GM12865 (cell line): ENCODE measurements at places on chromosomes 7 and 10.

- DNase-seq, result no peak
Observed at GRCh38 chr7:151038951-151039849, 9.1 kb upstream of the ASIC3 start.

DNA sequence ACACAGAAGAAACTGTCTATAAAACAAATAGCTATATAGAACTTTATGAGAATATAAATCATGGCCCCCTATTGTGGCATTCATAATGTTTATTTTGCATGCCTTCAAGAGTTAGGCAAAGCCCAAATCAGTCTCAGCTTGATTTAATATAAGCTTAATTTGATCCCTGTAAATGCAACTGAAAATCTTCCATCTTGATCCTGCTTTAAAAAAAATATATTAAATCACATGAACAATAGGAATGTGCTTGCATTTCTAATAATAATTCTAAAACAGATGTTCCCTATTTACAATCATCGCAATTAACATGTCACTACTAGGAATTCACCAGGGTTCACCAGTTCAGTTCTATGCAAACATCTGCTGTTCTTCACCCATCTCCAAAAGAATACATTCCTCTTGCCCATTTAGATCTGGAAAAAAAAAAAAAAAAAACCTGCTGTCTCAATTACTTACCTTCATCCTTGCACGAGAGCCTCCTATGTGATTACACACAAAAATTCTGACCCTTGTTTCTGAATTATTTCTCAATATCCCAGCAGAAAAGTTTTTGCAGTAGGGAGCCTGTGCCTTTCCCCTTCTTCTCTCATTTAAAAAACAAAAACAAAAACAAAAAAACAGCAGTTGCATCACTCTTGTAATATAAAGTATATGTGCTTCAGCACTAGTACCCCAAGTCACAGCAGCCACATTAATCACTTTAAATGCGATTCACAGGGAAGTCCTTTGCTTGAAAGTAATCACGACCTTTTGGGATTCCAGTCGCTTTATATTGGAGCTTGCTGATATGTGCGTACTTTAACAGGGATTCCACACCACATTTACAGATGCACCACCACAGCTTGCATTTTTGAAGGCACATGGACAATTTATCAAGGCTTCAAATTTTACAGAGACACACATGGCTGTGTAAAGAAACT, 194.8 kb upstream of the KMT2E start:
- no peak for DNase-seq

DNA sequence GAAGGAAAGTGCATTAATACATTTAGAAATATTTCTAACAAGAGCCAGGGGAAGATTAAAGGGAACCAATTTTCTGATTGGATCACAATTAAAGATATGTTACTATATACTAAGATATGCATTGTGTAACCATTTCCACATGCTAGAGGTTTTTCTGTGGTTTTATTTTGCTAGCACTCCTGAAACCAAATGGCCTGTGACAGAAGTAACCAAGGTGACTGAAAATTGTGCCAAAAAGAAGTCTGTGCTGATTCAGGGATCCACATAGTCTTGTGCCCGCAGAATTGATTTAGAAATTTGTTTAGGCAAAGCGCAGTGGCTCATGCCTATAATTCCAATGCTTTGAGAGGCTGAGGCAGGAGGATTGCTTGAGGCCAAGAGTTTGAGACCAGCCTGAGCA, 1.8 kb downstream of the CC2D2B start:
- DNase-seq, result peak; percentile 13

GRCh38 chr7:36944838-36945237, 220.5 kb upstream of the AOAH start:
- DNase-seq, result no peak

DNA sequence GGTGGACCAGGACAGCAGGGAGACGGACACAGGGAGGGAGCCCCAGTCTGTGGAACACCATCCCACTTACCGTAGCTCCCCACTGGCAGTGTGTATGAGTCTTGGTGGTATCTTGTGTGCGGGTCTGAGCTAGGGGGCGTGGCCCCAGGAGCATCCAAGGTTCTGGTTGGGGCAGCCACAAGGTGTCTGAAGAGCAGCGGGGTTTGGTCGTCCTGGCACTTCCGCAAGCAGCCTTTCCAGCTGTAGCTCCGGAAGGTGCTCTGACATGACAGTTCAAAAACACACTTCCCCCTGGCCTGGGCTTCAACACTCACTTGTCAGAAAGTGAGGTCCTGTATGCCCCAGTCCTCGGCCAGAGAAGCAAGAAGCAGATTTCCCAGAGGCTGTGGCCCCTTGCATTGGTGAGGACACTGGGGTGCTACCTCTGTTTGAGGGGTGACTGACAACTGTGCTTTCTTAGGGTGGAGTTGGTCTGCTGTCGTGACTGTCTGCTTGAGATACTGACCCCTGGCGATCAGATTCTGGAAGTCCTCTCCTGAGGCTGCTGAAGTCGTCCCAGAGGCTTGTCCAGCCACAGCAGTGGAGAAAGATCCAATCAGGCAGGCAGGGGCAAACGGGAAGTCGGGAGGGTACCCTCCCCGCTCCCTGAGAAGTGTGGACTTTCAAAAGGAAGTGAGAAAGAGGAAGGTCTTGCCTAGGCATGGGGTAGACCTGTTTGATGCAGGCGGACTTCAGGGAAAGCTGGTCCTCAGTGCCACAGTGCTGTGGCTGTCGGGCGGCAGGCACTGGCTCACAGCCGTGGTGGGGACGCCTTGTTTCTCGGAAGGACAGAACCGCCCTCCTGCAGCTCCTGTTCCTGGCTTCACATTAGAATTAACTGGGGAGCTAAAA, 51.4 kb upstream of the PFKFB3 start:
- DNase-seq, result peak; percentile 84

DNA sequence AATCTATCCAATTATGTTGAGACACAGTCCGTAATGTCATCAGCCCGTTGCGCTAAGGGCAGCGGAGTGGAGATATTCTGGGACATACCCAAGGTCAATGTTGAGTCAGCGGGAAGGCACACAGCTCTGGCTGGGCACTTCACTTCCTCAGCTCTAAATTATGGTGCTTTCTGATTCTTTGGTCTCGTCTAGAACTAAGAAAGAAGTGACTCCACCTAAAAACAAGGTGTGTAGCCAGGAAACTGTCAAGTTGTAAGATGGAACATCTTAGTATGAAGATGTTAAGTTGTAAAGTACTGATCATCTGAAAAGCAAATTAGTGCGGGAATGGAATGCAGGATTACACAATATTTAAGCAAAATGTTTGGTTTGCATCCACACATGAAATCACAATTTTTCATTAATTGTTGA, 43.1 kb downstream of the BAIAP2L1 start:
- DNase-seq, result no peak

GRCh38 chr10:28125701-28126100, 126.8 kb upstream of the ODAD2 start:
- no peak for DNase-seq

DNA sequence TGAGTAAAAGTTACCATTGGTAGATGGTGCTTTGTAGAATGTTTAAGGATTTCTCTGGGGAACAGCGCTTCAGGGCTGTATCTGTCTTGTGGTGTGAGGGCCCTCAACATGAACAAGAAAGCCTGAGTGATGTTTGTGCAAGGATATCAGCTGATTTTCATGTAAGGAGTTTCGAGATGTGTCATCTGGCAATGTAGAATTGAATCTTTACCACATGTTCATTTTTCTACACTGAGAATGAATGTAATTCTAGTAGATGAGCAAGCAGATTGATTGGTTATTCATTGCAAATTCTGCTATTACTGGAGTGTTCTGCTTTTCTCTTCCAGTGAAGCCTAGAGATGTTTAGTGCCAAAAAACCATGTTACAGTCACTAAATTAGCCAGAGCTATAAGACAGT, 87.7 kb downstream of the ST7 start:
- peak; percentile 61 for DNase-seq

DNA sequence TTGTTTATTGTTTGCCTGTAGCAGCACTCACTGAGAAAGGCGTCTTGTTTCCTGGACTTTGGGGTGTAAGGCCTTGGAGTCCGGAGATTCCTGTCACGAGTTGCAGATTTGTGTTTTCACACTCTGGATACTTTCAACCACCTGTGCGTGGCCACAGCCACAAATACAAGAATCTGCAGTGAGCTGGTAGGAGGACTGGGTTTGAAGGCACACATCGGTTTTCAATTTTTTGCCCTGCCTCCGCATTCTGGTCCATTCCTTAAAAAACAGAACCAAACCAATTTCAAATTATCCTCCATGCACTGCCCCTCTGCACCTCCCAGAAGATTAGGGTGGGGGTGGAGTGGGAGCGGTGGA, 619 bp downstream of the EXOC4 start:
- DNase-seq, result peak; percentile 36

- DNase-seq, result peak; percentile 55
Observed at GRCh38 chr7:105876091-105876963, at the start of gene ATXN7L1. Gene ATXN7L1 (minus strand): TSS chr7:105876599. CDS start chr7:105876558, 41 bp downstream.

DNA sequence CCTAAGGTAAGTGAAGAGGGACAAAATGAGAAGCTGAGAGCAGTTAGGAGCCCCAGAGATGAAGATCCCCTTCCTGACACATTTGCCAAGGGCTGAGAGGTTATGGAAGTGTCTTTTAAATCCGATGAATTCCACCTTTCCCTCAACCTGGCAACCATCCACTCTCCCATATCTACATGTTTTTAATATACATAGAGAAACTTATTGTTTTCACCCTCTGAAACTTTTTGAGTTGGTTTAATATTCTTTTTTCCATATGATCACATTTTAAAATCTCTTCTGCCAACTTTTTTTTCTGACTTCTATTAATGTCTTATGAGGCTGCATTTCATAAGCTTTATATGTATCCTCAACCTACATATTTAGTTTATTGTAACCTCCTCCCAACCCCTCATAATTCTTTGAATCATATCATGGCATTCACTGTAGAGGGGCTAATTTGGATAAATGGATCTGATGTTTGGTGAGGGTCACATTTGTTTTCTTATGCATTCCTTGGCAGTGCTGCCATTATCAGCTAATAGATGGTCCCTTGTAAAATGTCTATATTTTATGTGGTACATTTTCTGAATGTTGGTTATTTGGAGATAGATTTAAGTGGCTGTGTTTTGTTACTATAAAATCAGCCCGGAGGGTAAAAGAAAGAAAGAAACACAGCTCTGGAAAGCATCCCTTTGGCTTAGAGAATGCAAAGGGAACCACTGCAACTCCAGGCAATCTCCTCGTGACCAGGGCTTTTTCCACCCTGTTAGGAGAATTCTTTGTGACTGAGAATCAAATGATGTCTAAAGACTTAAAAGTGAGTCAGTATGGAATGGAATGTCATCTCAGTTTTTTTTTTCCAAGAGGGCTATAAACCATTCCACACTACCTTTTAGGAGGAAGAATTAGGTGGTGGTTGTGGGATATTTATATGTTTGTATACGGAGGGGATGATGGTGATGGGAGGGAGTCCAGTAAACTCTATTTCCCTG, 334.4 kb downstream of the SUGCT start:
- DNase-seq, result no peak

- no peak for DNase-seq
Observed at GRCh38 chr10:31762316-31762715, 166.3 kb downstream of the ARHGAP12 start.

DNA sequence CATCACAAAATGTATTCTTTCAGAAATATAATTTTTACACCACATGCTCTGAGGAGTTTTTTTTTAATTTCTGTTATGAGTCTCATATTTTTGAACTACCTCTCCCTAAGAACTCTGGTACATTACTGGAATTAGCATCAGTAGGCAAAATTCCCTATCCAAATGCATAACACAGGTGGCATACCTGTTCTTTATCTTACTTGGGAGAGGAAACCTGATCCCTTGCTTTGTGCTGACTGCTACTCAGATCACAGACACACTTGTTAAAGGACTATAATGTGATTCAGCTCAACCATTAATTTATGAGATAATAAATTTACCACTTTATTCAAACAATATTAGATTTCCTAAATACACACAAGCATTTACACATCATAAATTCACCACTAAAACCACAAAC, 617.2 kb downstream of the GRM8 start:
- DNase-seq, result no peak

- no peak for DNase-seq
Observed at GRCh38 chr10:23106331-23107072, 11.1 kb downstream of the MSRB2 start.

DNA sequence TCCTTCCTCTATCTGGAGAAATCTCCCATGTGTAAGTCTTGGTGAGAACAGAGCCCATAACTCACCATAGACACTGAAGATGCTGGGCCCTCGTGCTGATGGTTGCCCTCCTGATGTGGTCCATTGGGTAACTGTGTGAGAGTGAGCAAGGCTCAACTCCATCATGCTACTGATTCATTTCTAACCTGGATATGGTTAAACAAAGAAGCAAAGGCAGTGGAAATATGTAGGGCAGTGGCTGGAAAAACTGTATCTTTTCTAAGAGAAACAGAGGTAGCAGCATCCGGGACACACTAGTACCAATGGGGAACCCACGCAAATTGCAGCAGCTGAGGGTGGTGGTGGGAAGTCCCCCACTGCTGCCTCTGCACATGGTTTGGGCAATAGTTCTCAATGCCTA, 221.7 kb downstream of the KLF6 start:
- DNase-seq, result no peak

GRCh38 chr7:54904130-54904529, 114.7 kb upstream of the EGFR start:
- no peak for DNase-seq

DNA sequence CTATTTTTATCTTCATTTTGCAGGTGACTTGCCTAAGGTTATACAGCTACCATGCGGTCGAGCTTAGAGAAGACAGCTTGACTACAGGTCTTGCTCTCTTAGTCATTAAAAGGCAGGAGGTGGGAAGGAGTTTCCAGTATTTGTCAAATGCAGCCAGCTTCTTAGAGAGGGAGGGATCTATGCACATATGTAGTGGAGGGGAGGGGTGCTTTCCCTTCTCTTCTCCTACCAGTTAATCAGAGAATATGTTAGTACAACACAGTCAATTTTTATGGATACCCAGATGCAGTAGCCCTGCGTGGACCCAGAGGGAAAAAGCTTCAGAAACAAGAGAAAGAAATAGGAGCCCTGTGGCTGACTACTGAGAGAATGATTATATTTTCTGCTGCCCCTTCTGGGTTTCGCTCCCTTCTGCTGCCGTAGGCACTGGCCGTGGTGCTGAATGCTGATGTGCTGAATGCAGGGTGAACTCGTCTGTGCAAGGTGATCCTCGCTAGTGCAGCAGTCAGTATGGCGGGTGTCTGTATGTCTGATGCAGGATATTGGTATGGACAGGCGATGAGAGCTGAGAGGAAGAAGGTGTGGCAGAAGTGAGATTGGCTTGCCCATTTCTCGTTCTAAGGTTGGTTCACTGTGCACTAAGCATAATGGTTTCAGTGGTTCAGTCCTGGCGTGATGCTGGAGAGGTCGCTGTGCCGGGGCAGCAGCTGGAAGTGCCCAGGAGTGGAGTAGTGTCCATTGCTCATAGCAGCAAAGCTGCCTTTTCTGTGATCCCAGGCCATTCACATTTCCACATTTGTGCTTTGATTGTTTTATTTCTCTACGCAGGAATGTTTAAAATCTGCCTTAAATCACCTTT, 189.2 kb upstream of the PODXL start:
- DNase-seq, result peak; percentile 9

GRCh38 chr10:13707156-13707881, 120.6 kb downstream of the PRPF18 start:
- DNase-seq, result peak; percentile 45
